ENCODE measurements at places on chromosomes 1 and 21.
A peak's percentile ranks its signal among the peaks of the same experiment; 100 is the strongest.

- no peak for DNase-seq
Observed at GRCh38 chr21:45623436-45623835, 20.1 kb upstream of the PCBP3 start.

DNA sequence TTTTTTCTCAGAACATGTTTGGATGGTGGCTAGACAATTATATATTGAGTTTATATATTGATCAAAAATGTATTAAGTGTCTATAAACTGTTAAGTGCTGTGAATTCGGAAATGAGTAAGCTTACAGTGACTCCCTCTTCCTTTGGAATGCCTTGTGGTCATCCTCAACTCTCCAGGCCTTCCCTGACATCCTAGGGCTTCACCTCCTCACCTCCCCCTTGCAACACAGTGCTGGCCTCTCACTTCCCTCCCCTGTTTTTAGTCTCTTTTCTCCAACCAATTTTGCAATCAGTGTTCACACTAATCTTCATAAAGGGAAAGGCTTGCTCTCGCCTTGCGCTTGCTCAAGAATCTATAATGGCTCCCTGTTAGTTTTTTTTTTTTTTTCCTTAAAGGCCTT lies 95.1 kb upstream of the C1orf21 start:
- no peak for DNase-seq

DNA sequence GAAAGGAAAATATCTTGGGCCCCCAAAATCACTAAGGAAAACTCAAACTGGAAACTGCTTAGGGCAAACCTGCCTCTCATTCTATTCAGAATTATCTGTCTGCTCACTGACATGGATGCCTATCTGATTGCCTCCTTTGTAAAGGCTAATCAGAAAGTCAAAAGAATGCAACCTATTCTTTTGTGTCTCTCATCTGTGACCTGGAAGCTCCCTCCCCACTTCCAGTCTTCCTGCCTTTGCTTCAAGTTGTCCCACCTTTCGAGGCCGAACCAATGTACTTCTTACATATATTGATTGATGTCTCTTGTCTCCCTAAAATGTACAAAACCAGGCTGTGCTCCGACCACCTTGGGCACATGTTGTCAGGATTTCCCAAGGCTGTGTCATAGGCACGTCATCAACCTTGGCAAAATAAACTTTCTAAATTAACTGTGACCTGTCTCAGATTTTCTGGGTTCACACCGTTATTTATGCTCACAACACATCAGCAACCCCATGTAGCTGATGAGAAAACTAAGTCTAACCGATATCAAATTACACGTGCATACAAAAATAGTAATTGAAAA lies 302.3 kb upstream of the NRIP1 start:
- no peak for DNase-seq

DNA sequence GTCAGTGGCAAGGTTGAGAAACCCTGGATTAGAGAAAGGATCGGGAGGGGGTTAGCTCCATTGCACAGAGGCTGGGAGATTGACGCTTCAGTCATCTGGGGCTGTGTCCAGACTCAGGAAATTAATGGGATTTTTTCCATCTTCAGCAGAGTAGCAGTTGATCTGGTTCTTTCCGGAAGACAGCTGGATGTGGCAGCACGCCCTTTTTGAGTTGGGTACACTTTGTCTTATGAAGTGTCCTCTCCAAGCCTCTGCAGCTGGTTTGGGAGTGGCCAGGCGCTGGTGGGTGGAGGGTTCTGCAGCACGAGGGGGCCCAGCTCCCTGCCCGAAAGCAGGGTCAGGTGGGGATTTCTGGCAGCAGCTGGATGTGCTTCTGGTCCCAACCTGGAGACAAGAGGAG lies 95.1 kb downstream of the TAS1R2 start:
- no peak for DNase-seq

DNA sequence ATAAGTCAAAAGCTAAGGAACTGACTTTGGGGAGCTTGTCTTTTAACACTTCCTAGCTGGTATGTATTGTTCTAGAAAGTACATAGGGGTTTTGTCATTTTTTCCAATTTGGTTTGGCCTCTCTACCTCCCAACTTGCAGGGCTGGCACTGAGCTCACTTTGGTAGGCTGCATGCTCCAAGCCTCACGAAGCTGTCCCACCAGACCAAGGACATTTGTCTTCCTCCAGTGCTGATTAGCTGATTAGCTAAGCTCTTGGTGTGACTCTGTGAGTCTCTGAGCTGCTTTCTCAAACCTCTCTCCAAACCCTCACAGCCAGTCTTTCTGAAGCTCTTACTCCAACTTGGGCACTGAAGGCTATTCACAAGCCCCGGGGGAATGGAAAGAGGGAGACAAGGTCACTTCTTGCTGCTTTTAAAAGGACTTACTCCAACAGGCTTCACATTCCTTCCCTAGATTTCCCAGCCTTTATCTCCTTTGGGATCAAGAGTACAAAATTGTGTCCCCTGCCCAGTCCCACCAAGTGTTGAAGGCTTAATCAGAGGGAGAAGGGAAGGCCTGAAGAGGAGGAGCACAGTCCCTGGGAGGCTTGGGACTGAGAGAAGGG lies 893 bp upstream of the CFAP45 start:
- DNase-seq: no peak

DNA sequence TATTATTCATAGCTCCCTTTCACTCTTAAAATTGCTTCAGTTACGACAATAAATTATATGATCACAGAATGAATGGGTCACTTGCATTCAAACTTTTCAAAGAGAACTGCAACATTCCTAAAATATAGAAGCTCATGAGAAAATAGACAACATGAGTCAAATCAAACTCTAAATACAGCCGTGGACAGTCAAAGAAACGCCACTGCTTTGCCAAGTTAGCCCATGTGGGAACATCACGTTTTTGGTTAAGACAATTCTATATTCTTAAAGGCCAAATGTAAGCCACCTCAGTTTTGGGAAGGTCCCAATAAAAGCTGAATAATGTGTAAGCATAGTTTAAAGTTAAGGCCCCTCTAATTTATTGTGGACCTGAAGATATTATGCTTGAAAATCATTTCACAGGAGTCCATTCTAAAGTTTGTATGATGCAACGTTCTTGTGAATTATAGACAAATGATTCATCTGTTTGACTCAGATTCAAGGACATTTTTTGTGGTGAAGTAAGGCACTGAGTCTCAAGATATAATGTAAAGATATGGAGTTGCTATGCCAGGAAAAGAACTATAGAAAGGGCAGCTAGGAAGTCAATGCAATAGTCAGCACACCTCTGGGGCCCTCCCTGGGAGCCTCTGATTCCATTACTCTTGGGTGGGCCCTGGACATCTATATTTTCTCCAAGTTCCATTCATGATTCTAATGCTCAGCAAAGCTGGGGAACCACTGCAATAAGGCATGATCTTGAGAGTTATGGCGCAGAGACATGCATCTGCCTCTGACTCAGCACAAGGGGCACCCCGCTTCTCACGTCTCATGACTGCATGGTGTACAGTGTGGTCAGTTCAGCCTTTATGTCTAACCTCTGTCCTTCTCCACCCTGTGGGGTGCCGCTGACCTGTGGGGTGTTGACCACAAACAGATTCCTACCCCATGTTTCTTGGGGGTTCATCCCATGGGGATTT lies 33.9 kb downstream of the ETS2 start:
- no peak for DNase-seq

DNA sequence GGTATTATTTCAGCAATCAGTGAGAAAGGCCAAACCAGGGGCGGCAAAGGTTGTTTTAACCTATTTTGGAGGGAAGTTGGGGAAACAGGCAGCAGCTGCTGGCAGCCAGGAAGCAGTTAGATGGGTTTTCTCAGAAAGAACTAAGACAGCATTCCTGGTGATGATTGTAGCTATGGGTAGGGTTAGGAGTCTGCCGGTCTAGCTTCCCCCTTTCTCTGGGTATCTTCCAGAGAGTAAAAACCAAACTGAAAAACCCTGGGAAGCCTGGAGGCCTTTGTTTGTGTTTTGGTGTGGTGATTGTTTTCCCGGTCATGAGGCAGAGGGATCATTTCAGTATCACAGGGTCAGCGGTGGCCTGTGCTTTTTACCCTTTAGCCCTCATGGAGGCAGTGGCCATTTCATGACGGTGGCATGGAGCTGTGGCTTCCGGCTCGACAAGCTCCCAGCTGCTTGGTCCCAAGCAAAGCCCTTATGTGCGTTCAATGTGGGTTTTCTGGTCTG lies 19.5 kb upstream of the TNFRSF1B start:
- DNase-seq: peak; percentile 67

- no peak for DNase-seq
Observed at GRCh38 chr1:28036431-28036830, 52.0 kb downstream of the EYA3 start.

- DNase-seq: no peak
Observed at GRCh38 chr1:61313906-61314422, 231.6 kb downstream of the NFIA start.

GRCh38 chr1:110235834-110236682 lies 25.9 kb downstream of the KCNC4 start:
- DNase-seq: no peak

DNA sequence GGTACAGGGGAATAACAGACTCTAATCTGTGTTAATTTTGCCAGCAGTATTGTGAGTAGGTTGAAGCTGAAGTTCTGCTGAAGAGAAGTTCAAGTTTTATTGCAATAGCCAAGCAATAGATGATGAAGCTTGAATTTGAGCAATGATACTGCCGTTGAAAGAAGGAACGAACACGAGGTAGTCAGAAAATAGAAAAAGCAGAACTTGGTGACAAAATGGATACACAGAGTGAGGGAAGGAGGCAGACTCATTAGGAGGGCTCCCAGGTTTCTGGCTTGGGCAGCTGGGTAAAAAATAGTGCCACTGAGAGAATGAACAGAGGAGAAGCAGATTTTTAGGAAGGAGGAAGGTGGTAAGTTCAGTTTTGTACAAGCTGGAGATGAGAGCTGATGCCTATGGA lies 22.3 kb upstream of the AGO1 start:
- no peak for DNase-seq

GRCh38 chr1:88802950-88803349 lies 88.4 kb downstream of the GTF2B start:
- no peak for DNase-seq

- peak; percentile 81 for DNase-seq
Observed at GRCh38 chr1:6414443-6414844, 5.3 kb downstream of the HES2 start.

DNA sequence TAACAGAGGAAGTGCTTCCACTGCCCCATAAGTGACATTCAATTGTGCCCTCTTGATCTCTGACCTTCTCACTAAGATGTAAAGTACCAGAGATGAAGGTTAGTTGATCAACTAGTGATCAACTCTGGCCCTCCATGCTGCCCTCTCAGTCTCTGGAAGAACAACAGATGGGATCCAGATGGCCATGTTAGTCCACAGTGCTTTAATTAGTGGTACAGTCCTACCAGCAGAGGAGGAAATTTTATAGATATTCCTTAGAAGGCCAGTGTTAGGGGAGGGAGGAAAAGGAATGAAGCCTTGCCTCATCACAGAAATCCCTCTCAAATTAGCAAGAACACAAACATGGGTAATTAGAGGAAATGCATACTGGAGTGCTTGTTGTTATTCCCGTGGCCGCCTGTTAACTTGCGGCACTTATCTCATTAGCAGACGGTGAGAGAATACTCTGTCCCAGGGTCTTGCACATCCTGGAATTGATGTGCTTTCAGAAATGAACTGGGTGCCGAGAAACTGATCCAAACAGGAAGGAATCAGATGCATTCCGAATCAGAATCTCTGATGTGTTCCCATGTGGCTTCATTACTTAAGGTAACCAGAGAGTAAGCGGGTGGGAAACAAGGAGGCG lies 91.1 kb upstream of the RGS4 start:
- no peak for DNase-seq
